AG09319 (cell line): ENCODE measurements at places on chromosomes 11 and 22.

- no peak for DNase-seq
Measured at GRCh38 chr22:37043828-37044538, 7.6 kb upstream of the KCTD17 start.

DNA sequence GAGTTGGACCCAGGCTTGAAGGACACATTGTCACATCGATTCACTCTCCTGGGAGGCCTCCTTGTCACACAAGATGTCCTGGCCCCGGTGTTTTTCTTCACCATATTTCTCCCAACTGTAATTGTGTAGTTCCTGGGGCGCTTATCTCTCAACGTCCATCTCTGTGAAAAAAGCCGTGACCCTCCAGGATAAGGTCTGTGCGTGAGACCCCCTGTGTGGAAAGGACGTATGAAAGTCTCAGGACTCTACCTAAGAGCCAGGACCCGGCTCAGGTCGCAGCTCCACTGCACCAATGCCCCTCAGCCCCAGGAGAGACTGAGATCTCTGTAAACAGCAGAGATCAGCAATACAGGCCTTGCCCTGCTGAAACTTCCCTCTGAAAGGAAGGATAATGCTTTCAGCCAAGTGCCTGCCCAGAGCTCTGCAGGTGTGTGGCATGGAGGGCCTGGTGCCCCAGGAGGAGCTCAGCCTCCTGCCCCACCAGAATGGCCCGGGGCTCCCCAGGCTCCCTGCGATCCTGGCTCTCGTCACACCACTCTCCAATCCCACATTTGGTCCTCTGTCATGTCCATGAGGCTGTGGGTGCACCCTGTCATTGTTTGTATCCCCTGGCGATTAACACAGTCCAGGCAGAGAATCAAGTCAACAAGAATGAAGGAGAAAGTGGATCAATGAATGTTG is 119.2 kb upstream of the TMEM45B start:
- DNase-seq, result no peak

DNA sequence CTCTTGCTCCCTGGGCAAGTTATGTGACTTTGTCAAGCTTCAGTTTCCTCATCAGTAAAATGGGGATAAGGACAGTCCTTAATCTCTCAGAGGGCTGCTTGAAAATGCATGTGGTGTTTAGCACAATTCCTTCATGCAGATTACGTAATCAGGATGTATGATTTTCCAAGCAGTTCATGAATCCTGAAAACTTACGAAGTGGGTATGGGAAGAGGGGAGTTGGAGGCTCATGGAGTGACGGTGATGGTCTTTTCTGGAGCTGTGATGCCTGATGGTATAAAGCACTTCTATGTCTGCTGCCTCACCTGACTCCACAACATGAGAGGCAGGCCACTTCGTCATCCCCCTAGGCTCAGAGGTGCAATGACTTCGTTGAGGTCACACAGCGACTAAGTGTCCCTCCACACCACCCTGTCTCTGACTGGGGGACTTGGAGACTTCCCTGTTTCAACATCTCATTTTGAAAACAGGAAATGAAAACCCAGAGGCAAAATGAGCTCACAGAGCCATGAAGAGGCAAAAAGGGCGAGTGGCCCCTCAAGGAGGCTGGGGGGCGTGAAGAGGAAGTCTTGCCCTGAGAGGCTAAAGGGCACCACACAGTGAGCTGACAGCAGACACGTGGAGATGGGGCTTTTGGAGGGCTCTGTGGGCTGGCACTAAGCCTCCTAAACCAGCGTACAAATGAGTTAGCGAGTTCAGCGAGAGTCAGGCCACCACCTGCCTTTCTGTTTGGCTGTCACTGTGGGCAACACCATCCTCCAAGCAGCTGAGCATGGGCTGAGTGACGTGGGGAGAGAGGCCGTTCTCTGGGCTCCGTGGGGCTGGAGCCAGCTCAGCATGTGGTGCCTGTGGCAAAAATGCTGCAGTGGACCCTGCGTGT is 10.1 kb downstream of the MCM5 start:
- DNase-seq, result no peak

GRCh38 chr22:48434156-48434867 is 1393.4 kb downstream of the BRD1 start:
- no peak for DNase-seq

- no peak for DNase-seq
Measured at GRCh38 chr22:44341431-44342346, 28.9 kb upstream of the SHISAL1 start.

- no peak for DNase-seq
Measured at GRCh38 chr11:69682681-69683326, 7.7 kb upstream of the LTO1 start.

DNA sequence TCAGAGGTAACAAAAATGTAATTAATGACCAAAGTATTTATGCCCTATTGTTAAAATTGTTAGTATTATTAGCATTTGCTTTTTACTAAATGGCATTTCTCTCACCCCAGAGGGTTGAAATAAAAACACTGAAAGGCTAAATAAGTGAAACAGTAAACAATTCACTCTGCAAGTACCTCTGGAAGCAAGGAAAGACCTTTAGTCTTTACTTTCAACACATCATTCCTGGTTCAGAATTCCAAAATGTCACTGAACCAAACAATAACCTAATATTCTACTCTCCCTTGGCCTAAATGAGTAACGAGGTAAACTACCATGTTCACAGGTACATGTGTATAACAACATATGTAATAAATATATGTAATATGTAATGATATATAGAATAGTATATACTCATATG is 369.3 kb downstream of the TTC28 start:
- DNase-seq, result no peak

DNA sequence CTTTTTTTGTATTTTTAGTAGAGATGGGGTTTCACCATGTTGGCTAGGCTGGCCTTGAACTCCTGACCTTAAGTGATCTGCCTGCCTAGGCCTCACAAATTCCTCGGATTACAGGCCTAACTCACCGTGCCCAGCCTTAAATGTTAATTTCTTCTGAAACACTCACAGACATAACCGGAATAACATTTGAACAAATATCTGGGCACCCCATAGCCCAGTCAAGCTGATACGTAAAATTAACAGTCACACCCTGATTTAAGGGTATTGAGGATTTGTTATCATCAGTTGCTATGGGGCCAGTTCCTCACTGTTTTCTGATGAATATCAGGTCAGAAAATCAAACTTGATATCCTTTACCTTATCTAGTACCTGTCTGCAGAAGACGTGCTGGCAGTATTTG is 23.0 kb upstream of the OR9Q1 start:
- DNase-seq, result no peak

- no peak for DNase-seq
Measured at GRCh38 chr22:30717952-30718351, 23.3 kb downstream of the OSBP2 start.

DNA sequence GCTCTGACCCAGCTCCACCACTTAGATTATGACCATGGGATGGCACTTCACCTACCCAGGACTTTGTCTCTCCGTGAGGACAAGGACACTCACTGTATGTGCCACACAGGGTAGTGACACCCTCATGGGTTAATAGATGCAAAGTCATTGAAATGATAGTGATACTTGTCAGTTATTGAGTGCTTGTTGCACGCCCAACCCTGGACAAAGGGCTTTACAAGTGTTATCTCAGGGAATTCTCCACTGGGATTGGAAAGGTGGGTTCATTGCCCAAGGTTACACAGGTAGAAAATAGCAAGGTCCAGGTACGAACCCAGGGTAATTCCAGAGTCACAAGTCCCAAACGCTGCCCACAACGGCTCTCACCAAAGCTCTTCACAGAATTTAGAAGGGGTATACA is 158.2 kb downstream of the TRIM29 start:
- DNase-seq, result no peak

DNA sequence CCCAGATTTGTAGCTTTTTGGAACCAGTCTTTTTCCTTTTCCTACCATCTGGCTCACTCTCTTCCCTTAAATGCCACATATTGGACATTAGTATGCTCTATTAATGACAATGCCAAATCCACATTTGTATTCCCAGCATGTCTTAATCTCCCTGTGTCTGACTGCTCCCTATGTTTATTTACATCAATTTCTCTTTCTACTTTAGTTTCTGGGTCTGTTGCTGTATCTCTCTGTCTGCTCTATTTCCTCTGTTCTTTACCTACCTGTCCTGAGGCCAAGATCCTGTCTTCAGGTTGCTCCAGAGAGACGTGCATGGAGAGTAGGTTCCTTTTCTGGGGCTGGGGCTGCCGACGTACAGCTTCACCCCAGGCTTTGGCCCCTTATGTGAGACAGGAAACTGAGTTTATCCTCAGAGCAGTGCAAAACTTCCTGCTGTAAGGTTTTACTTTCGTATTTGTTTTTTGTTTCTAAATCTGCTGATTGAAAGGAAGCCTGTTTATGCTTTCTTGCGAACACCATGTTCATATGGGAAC is 25.6 kb downstream of the OR2AG2 start:
- DNase-seq, result no peak

- no peak for DNase-seq
Measured at GRCh38 chr11:42054351-42054900, 595.0 kb upstream of the LRRC4C start.

- DNase-seq, result no peak
Measured at GRCh38 chr11:86161837-86162236, 82.7 kb upstream of the EED start.

- no peak for DNase-seq
Measured at GRCh38 chr22:17831501-17832251, 57.4 kb upstream of the BID start.

DNA sequence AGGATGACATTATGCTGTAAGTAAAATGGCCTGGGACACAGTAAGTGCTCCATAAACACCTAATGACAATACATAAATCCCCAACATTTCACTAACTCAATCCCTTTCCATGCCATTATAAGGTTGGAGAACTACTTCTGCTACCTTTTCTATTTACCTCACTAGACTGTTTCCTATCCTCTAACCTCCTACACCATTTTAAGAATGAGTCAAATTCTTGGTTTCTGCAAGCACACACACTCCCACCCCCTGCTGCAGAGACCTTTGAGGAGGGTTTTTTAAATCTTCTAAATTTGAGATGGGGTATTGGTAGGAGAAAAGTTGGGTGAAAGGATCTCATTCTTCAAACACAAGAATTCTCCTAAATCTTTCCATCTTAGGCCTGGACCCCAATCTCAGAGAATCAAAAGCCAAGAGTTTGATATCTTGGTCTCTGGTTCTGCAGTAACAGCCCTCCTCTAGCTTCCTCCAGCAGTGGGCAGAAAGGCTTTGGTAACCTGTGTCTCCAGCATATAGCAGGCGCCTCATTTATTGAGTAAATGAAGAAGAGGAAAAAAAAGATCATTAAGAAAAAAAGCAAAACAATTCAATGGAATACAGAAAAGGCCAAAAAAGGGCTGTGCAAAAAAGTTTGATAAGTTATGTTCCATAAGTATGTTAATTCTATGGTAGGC is 42.3 kb downstream of the SYTL2 start:
- DNase-seq, result no peak

GRCh38 chr11:47137476-47137875 is 39.2 kb downstream of the ARFGAP2 start:
- no peak for DNase-seq

GRCh38 chr11:122863704-122864326 is 18.7 kb upstream of the JHY start:
- no peak for DNase-seq

DNA sequence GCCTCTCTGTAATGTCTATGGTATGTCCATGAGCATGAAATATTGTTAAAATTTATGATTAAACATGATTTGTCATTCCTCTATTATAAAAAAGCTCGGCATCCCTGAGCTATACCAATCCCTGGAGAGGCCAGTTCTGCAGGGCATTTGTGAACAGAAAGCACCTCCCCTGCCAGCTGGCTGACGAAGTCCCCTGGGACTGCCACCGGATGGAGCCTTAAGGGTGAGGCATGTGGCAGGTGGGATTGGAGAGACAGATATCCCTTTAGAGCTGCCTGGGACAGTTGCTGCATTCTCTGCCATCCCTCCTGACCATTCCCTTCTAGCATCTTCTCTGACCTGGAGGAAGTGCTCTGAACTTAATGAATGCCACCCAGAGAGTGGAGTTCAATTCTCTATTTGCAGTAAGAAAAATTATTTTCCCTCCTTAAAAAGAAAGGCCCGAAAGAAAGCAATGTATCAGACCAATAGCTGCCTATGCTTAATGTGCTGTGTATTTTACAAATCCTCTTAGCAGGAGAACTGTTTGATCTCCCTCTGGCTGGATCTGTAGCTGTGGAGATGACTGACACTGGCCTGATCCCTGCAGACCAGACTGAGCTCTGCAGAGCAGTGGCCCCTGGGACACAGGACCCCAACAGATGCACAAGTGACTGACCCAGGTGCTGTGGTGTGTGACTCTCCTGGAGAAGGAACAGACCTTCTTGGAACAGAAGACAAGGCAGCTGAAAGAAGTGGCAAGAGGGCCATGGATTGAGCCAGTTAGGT is 219.0 kb upstream of the NAV2 start:
- no peak for DNase-seq

DNA sequence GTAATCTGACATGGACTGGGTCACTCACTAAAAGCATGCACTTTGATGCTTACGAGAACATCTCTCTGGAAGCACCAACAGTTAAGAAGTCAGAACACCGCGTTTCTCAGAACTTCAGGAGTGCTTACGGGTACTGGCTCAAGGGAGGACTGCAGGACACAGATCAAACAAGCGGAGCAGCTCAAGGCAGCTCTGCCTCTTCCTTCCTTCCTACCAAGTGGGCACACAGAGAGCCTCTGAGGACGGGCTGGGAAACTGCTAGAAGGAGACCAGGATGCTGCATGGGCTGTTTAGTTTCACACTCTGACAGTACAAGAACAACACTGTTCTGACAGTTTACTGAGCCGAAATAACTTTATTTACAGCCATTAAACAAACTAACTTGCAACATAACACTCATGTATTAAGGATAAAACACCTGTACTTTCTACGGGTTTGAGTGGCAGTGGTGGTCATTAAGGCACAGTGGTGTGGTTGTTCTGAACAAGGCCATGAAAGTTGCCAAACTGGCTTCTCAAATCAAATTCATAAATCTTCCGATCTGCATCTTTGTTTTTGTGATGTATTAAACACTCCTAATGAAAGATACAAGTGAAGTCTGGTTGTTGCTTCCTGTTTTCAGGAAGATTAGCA is 37.5 kb downstream of the ARFGAP3 start:
- no peak for DNase-seq

GRCh38 chr22:17637490-17638181 is 921 bp upstream of the BCL2L13 start:
- DNase-seq, result no peak

DNA sequence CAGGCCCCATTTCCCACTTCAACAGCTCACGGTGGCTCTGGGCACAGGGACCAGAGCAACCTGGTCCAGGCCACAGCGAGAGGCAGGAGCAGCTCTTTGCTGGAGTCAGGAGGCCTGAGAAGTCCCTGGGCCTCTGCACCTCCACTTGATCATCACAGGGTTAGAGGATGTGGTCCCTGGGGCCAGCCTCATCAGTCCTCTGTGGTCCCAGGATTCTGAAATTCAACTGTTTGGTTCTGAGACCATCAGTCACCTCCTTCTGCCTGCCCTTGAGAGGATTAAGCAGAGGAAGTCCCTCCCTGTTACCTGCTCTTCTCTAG is 24.9 kb upstream of the CBX7 start:
- no peak for DNase-seq

- DNase-seq, result no peak
Measured at GRCh38 chr11:82082976-82083375, 650.7 kb downstream of the FAM181B start.
